ENCODE measurements at places on chromosomes 7 and 10. TPM values are rescaled to one million over a fixed set of nuclear protein-coding genes. Genes with fewer than 3 reads are reported as not detected.

Gene UCN3
- total RNA-seq: not detected

Gene ADGRA1
- 0.19 TPM for total RNA-seq

Gene NFE2L3
- 0.57 TPM for total RNA-seq

Gene PLEKHA1
- total RNA-seq: 46.2 TPM

Gene HTR5A
- not detected for total RNA-seq

Gene PLCE1
- 51.5 TPM for total RNA-seq

Gene LIPN
- total RNA-seq: not detected

Gene PTPN20
- total RNA-seq: 16.3 TPM

Gene NPC1L1
- total RNA-seq: 0.19 TPM

Gene NSUN6
- total RNA-seq: 8.7 TPM

Gene TAX1BP1
- 149 TPM for total RNA-seq

Gene ABCC2
- total RNA-seq: 0.30 TPM

Gene PARD3
- 36.7 TPM for total RNA-seq

Gene DOCK1
- total RNA-seq: 31.2 TPM

Gene KCNH2
- total RNA-seq: 61.9 TPM

Gene CAV2
- total RNA-seq: 311 TPM

Gene HTRA1
- 104 TPM for total RNA-seq

Gene CALCR
- not detected for total RNA-seq

Gene CYP2C9
- not detected for total RNA-seq

Gene IQUB
- total RNA-seq: 0.78 TPM

Gene TRIM73
- total RNA-seq: 1.4 TPM

Gene LDB3
- 1,178 TPM for total RNA-seq

Gene WNT8B
- not detected for total RNA-seq

Gene GPRIN2
- not detected for total RNA-seq

Gene AKR1C8
- 0.86 TPM for total RNA-seq

Gene XRCC2
- 0.24 TPM for total RNA-seq

Gene ABCA13
- total RNA-seq: 0.19 TPM

Gene CLDN4
- not detected for total RNA-seq

Gene AGAP6
- 5.0 TPM for total RNA-seq

Gene CAMK2G
- total RNA-seq: 12.7 TPM

Gene DNAAF5
- total RNA-seq: 22.1 TPM

Gene GPR146
- total RNA-seq: 12.6 TPM

Gene PNLIPRP2
- total RNA-seq: not detected

Gene FAM25A
- total RNA-seq: not detected

Gene FAM25C
- not detected for total RNA-seq

Gene DYNC1I1
- 24.3 TPM for total RNA-seq

Gene VWC2
- 8.2 TPM for total RNA-seq

Gene MYH16
- total RNA-seq: not detected

Gene UCMA
- not detected for total RNA-seq

Gene HECW1
- not detected for total RNA-seq
